SJSA1 (cell line): ENCODE measurements at places on chromosomes 2 and 18.

GRCh38 chr2:14903709-14904374 lies 271.3 kb downstream of the LRATD1 start:
- DNase-seq = no peak

GRCh38 chr2:69975136-69975852 lies 13.9 kb upstream of the ASPRV1 start:
- DNase-seq = no peak

DNA sequence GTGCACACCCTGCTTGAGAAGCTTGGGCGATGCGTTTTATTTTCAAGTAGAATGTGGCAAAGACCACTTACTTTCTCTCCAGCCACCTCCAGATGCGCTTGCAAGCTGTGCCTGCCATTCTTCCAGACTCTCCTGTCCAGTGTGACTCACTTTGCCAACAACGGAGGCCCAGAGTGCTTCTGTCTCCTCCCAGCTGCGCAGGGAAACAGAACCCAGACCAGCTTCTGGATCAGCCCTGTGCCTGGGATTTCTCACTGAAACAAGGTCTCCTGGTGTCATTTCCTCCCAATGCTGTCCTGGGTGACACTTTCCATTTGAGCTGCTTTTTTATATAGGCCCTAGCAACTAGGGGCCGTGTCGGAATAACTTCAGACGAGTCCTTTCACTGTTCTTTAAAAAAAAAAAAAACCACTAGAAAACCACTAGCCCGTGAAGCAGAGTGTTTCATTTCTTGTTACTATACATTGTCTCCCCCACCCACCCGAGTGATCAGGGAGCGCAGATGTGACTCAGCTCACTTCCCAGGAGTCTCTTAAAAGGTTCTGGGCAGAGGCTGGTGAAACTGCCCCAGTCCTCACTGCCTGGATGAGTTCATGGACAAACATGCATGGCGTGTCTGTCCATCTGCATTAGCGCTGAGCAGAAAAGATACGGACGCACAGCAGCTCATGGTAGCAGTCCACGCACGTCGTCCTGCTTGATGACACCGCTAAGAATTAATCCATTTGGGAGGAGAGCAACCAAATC lies 25.3 kb upstream of the RPL31 start:
- DNase-seq = no peak

DNA sequence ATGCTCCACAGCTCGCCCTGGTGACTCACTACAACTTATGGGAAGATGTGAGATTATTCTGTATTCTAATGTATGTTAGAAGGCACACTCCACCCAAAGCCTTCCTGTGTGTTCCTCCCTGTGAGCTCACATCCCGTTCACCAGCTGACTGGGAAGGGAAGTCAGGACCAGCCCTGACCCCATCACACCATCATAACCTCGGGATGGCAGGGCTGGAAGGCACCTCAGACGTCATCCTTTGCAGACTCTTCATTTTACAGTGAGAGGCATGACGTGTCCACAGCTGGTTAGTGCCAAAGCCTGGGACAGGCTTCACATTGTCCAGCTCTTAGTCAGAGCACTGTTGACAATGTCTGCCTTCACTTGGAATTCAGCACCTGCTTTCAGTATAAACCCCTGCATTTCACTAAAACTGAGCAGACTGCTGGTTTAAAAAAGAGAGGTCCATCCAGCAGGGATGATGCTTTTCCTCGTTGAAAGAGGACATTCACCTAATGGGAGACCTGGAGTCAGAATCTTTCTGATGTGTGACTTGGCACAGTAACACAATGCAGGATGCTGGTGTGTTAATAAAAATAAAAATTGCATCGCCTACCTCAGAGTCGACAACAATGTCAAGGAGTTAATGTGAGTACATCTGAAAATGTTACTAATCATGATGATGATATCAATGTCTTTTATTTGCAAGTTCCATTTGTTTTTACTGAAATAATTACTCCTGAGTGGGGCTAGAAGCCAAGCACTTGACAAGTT lies 418.0 kb upstream of the TNP1 start:
- peak; percentile 94 for DNase-seq

DNA sequence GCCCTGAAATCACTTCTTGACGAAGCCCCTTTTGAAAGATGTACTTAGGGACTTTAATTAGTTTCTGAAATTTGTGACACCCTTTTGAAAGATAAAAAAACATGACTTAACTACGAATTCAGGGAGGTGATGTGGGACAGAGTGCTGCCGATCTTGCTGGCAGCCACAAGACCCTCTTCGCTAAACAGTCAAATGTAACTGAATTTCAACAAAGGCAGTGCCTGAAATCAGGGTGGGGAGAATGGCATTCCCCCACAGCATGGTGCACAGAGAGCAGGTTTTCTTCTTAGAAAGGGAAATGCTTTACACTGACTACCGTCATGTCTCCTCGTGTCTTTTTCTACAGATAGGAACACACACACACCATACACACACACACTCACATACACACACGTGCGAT lies 640.2 kb upstream of the POU3F3 start:
- no peak for DNase-seq

- DNase-seq = no peak
These were observed 175.3 kb downstream of the GFPT1 start for GRCh38 chr2:69211686-69212085.

DNA sequence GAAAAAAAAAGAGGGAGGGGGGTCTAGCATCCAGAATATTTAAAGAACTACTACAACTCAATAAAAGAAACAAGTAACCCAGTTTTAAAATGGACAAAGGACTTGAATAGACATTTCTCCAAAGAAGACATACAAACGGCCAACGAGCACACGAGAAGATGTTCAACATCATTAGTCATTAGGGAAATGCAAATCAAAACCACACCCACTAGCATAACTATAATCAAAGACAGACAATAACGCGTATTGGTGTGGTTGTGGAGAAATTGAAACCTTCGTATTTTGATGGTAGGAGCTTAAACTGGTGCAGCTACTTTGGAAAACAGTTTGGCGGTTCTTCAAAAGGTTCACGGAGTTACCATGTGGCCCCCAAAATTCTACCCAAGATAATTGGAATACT lies 64.3 kb upstream of the CAB39 start:
- no peak for DNase-seq

- no peak for DNase-seq
These were observed 328.2 kb downstream of the SETBP1 start for GRCh38 chr18:45008694-45009413.

- DNase-seq = no peak
These were observed 34.7 kb upstream of the DLX1 start for GRCh38 chr2:172050479-172051125.

- no peak for DNase-seq
These were observed 40.9 kb upstream of the ST8SIA3 start for GRCh38 chr18:57311472-57311871.
